ENCODE measurements at places on chromosomes 16 and 17.

DNA sequence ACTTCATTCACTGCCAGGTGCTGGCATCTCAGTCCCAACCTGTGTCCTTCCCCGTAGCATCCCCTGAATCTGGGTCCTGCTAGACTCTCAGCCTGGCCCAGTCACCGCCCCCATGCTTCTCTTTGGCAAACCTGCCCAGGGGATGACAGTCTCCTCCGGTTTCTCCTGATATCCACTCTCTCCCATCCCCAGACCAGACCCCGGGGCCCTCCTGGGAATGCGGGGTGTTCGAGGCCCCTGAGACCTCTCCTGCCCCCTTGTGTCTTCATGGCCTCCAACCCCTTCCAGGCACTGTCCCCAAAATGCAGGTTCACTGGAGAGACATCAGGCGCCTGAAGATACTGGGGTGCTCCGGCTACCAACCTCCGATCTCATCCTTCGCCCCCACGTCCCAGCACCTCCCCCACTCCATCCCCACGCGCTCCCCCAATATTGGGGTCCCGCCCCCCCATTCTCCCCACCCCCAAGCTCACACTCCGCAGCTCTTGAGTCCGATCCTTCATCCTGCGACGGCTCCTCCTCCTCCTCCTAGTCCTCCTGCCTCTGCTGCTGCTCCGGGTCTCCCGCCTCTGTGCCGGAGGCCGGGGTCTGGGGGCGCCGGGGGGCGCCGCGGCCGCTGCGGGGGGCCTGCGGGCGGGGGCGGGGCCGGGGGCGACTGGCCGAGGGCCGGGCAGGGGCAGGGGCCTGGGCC lies 399 bp downstream of the STX1B start:
- DNase-seq = no peak

DNA sequence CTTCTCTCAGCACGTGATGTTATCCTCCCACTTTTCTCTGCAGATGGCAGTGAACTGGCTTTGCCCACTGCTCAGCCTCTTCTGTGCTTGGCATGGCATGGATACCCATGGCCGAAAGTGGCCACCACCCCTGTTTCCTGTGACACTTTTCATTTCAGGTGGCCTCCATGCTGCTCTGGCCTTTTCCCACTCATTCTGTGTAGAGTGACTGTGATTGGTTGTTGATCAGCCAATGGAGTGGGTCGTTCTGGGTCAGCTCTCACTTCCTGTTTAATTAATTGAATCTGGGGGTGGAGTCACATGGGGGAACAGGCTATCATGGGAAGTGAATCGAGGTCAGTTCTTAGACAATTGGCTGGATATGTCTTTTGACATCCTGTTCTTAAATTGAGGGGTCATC lies 350.1 kb upstream of the EEF2KMT start:
- DNase-seq = no peak

- DNase-seq = no peak
Observed at GRCh38 chr17:39165841-39166349, at the start of gene ARL5C. Gene ARL5C, minus strand, starts transcription at chr17:39166161. Its CDS starts 401 bp downstream, at chr17:39165760.

- DNase-seq = no peak
Observed at GRCh38 chr16:80752541-80752940, 51.9 kb downstream of the CDYL2 start.

DNA sequence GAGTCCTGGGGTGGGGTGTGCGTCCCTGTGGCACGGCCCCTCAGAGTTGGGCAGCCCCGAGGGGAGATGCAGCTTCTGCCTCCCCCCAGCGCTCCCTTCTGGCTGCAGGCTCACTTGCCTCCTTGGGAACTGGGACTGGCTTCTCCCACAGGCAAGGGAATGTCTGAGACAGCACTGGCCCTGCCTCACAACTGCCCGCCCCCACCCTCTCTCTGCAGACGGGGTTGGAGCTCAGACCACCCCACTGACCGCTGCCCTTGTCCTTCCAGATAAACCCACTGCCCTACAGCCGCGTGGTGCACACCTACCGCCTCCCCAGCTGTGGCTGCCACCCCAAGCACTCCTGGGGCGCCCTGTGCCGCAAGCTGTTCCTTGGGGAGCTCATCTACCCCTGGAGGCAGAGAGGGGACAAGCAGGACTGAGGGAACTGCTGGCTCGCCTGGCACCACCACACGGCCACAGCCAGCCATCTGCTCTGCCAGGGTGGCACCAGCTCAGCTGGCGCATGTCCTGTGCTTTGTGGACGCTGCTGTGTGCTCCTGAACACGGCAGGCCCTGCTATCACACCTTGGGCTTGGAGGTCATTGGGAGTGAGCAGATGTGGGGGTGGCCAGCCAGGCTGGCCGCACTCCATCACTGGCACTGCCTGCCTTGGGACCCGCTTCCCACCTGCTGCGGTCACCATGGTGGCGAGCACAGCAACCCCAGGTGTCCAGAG lies 7.1 kb upstream of the RAB40C start:
- no peak for DNase-seq

GRCh38 chr17:76090517-76091129 lies 11.6 kb downstream of the ZACN start:
- DNase-seq = no peak

GRCh38 chr17:9334536-9335446 lies 240.8 kb downstream of the STX8 start:
- DNase-seq = no peak

GRCh38 chr17:39738983-39739884 lies 1.5 kb downstream of the GRB7 start:
- no peak for DNase-seq

DNA sequence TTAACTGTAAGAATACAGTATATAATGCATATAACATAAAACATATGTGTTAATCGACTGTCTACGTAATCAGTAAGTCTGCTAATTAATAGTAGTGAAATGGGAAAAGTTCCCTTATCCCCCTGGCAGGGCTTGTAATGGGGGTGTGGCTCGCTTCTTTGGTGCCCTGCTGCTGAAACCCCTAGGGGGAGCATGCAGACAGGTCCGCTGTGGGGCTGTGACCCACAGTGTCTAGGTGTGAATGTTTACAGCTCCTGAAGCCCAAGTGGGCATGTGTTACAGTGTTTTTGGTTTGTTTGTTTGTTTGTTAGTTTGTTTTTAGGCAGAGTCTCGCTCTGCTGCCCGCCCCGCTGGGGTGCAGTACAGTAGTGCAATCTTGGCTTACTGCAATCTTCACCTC lies 495.7 kb downstream of the SHISA9 start:
- DNase-seq = no peak

DNA sequence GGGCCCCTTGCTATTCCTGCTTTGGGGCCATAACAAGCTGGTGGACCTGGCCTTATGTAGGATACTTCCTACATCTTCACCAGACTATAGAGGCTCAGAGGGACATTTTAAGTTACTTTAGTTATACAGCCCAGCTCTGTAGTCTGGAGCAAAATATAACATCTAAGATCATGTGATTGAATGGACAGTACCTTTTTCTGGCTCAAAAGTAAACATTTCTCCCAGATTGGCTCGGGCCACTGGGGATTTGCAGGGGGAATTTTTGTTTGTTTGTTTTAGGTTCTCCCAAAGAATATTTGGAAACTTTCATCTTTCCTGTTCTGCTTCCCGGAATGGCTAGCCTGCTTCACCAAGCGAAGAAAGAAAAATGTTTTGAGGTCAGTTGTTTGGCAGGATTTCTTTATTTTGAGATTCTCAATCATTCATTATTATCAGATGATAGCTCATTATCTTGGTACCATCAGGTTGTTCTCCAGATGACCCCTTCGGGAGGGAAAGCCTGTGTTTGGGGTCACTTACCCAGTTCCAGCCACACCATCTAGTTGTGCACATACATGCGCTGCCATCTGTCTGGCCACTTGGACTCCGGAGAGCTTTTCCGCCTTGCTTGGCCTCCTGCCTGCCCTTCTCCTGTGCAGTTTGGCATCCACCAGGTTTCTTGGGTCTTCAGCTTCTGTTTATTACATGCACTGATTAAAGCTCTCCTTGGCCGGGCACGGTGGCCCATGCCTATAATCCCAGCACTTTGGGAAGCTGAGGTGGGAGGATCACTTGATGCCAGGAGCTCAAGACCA lies 17.2 kb downstream of the IQCK start:
- no peak for DNase-seq

DNA sequence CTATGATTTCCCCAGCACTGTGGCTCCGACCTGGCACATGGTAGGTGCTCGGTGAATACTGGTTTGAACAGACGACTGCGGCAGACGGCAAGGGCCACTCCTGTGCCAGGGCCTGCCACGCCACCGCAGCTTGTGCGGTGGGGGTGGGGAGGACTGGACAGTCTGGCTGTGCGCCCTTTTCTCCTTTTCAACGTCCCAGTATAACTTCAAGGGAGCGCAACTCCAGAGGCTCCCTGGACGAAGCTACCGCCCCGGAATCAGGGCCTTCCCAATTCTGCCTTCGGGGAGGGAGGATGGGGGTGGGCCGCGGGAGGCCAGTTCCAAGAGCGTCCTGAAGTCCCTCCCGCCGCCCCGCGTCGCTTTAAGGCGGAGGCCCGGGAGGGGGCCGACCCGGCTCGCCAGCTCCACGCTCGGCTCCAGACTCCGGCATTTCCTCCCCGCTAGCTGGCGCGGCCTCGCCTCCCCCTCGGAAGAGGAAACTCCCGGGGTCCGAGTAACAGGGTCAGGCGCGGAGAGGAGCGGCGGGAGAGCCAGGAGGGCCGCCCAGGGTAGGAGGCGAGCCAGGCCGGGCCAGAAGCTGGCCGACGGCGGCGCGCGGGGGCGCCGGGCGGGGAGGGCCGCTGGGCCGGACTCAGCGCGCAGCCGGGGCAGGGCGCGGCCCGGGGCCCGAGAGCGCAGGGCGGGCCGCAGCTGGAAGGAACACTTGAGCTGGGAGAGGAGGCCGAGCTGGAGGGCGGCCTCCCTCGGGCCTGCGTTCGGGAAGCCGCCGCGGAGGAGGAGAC lies at the start of gene ITPRIPL2:
ITPRIPL2 (plus strand) TSS at position 388 of the 782 bp plus-strand sequence. CDS start 498 bp downstream, outside the sequence.
- no peak for DNase-seq

GRCh38 chr17:40437095-40437732 lies 6.0 kb upstream of the IGFBP4 start:
- DNase-seq = no peak

- no peak for DNase-seq
Observed at GRCh38 chr16:15648135-15648730, 1.8 kb upstream of the NDE1 start.

- DNase-seq = no peak
Observed at GRCh38 chr17:18950944-18951905, 740 bp upstream of the SLC5A10 start.

- no peak for DNase-seq
Observed at GRCh38 chr17:77070888-77071279, 69.9 kb upstream of the SEC14L1 start.

DNA sequence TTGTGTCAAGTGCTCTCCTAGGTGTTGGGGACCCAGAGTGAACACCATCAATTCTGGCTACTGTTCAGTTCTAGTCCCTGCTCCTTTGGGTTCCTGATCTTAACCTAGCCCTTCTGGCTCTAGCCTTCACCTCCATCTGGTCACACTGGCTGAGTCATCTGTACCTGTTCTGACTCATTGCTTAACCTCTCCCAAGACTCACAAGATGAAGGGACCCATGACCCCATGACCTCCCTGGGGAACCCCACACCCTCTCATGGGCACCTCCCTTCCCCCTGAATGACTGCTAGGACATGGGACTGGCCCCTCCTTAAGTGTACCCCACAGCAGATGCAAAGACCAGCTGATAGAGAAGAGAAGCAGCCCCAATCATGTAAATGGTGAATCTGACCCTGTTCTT lies 345.8 kb upstream of the CDH5 start:
- no peak for DNase-seq

DNA sequence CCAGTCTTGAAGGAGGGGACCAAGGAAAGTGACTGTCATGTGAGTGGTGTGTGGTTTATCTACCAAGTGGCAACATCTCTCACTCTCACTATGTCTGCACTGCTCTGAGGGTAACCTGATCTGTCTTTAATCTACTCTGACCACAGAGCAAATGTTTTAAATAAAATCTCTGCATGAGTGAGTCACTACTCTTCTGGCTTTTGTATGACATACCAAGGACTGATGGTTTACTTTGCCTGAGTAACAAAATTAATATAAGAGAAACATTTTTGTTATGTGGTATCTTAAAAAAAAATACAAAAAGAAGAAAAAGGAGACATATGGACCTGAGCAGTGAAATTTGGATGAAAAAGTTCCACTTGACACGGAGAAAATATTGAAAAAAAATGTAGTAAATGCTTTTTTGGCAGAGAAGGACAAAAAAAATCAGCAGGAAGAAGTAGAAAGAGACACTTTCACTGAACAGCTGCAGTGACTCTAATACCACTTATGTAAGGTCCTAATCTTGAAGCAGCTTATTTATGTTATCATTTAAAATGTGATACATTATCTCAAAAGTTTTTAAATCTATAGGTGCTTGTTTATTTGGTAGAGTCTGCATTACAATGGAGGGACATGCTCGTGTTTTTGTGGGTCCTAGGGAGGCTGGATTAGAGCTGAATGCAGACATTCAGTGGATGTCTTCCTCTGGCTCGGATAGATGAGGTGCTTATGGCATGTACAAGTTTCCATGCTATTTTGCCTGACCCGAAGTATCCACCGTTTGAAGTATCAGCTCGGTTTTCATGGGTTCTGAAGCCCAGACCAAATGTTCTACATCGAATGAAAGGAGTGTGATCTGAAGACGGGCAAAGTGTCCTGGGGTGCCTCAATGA lies 240.7 kb downstream of the MAP2K6 start:
- no peak for DNase-seq

DNA sequence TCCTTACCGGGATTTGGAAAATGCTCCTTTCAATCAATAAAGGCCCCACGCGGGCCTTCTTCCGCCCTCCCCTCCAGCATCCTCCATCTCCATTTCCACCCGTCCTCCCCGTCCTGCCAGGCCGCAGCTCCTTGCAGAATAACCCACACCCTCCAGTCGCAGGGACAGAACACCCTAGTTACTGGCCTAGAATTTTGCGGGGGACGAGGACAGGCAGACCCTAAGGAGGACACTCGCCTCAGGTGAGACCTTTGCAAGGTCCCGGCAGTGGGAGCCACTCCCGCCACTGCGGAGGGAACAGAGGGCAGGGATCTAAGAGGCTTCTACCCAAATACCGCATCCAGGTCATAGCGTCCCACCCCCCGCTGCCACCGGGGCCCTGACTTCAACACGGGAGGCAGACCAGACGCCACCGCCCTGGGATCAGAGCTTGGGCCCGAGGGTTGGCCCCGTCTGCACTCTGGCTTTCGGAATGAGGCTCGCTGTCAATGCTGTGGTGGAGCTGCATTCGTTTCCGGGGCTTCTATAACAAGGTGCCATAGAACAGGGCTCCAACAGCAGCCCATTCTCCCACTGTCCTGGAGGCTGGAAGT lies 26.8 kb downstream of the SLC25A10 start:
- no peak for DNase-seq

- DNase-seq = no peak
Observed at GRCh38 chr17:15307710-15308111, 33.7 kb downstream of the TEKT3 start.

DNA sequence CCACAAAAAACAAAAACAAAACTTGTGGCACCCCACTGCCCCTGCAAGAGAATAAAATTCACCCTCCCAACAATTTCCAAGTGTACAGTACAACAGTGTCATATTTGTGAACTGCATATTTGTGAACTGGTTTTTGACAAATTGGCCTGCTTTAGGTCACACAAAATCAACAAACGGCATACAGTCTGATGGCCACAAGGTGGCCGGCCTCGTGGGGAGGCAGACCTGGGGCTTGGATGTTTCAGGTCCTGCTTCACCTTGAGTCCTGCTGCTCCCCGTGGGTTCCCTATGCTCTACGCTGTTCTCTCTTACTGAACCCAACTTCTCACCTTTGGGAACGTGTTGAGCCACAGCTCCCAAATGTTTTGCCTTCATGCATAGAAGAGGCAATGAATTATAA lies 102.2 kb downstream of the CDK5R1 start:
- no peak for DNase-seq
